Activated T-cell treated with anti-CD3 and anti-CD28 coated beads, Interleukin-2, amount 50 U/mL, for 48 hours (primary cell): ENCODE measurements at places on chromosomes 2 and 18.

DNA sequence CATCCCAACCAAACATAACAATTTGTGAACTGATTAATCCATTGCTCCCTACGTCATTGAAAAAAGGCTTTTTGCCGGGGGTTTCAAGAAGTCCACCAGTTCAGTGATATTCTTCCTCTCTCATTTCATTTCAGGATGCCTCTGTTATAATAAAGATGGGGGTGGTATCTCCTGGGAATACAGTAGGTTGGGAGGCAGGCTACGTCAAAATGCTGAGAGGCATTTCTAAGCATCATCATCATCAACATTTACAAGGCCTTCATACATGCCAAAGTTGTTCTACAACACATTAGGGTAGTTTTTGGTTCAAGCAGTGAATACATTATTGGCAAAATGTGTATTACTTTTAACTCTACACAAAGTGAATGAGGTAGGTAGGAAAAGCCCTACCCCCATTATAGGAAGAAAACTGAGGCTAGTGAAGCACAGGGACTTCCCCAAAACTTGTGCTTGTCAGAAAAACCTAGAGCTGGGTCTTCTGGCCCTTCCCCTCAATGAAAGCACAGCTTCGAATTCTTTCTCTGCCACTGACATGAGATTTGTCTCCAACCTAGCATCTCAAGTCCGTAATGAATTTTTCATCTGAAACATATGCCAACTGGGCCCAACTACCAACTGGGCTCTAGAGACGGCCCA lies 11.3 kb downstream of the OSR1 start:
- DNase-seq: no peak

DNA sequence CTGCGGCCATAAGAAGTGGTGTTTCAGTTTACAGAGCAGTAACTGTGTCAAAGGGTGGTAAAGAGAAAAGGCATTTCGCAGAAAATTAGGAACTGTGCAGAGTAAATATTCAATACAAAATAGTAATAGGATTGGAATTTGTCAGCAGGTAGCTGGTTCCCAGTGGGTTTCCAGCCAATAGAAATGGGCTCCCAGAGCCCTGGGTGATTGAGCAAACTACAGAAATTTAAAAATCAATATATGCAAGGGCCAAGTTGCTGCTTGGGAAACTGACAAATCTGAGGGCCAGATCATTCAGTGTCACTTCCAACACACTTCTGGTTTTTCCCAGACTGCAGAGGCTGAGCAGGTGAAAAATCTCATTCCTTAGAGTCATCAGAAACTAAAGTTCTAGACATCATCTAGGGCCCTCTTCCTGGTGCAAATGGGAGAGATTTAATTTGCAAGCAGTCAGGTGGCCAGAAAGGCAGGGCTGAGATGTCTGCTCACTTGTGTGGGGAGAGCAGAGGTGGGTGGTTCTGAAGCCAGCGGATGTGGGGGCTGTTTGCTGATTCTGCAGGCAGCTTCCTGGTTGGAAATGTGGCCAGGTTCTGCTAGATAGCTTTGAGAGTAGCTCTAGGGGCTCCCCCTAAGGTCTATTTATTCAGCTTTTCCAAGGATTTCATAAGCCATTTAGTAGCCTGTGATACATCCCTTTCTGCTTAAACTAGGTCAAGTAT lies 182.4 kb downstream of the NCK2 start:
- peak; percentile 64 for DNase-seq

DNA sequence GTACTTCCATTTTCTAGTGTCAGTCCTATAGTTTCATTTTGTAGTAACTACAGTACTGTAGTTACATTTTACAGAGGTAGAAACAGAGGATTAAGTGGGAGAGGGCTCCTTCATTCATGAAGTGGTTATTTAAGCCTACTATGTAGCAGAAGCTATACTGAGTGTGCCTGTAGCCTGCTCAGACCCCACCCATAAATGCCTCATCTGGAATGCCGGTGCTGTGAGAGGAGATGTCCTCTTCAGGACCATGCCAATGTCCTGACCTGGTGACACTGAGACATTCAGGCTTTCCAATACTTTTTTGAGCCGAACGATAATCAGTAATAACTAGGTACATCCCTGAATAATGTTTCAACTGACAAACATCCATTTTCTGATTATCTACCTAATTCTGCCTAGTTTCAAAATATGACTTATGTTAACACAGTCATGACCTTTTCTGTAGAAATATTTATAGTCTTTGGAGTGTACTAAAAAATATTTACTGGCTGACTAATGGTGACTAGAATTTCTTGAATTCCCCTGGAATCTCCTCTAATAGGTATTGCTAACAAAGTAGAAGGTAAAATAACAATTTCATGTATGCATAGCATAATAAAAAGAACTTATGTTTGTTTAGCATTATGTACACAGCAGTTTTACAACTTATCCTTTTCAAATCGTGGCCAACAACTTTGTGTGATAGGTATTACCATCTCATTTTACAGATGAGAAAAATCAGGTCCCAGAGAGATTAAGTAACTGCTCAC lies 10.2 kb upstream of the ARHGAP28 start:
- DNase-seq: no peak

DNA sequence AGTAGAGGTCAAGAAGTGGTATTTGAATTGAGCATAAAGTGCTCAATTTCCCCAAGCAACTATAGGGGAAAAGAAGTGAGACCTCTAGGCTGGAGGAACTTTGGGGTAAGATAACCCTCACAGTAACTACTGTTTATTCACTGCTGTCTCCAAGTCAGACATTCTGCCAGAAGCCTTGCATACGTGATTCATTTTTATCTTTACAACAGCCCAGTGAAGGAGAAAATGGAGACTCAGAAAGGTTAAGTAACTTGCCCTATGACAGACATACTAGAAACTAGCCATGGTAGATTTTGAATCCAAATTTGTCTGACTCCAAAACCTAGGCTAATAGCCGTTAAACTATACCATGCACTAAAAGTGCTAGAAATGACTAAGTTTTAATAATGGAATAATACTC lies 28.4 kb downstream of the DNAJC10 start:
- no peak for DNase-seq
